ENCODE measurements at places on chromosomes 6 and 20. TPM values are rescaled to one million over a fixed set of nuclear protein-coding genes. Genes with fewer than 3 reads are reported as not detected.
A peak's percentile ranks its signal among the peaks of the same experiment; 100 is the strongest.

ASF1A gene
- polyA plus RNA-seq = 15.1 TPM

DNA sequence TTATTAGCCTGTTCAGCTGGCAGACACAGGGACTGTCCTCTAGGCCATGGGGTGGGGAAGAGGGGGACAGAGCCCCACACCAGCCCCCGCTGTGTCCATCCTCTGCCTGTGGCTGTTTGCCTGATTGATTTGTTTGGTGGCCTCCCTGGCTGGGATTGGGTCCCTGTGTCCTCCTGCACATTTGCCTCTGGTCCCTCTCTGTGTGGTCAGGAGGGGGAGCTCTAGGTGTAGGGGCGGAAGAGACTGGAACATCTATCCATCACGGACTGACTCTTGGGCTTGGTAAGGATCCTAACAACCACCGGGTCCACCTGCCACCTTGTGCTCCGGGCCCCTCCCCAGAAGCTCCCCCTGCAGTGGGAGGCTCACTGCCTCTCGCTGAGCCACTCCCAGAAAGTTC lies 38.4 kb upstream of the CCDC167 start:
- no peak for DNase-seq

DNA sequence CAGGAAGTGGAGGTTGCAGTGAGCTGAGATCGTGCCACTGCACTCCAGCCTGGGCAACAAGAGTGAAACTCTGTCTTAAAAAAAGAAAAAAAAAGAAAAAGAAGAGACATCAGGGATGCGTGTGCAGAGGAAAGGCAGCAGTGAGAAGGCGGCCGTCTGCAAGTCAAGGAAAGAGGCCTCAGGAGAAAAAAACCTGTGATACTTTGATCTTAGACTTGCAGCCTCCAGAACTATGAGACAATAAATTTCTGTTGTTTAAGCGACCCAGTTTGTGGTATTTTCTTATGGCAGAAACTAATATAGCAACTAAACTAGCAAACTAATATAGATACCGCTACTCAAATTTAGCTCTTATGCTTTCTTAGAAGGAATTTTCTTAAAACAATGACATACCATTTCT lies 36.1 kb downstream of the FGD2 start:
- DNase-seq = no peak

EEF1A1 gene
- polyA plus RNA-seq = 9,725 TPM

- DNase-seq = no peak
Measured at GRCh38 chr20:50288128-50288623, 97.5 kb downstream of the CEBPB start.

CD93 gene
- 9.9 TPM for polyA plus RNA-seq

DNA sequence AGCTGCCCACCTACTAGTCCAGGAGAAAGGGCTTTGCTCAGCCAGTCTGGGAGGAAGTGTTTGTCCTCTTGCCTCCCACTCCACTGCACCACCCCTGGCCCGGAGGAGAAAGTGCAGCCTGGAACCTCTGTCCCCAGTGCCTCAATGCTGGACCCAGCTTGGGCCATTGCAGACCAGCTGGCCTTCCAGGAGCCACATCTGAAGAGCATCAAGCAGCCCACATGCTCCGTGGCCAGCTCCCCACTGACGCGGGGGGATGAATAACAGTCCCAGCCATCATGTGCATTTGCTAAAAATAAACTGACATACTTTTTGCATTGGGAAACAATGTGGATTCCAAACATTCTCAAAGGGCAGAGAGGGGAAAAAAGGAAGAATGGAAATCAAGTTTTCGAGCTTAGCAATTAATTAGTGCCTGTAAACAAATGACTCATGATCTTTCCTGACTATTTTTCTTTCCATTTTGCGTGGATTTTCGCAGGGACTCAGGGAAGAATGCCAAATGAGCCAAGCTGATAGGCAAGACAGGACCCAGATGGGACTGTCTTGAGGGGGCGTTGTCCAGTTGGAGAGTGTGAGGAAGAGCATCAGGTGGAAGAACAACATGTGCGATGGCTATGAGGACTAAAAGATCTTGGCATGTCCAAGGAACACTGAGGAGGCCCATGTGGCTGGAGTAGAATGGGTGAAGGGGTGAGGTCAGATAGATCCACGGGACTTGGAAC lies 34.1 kb downstream of the CEBPB start:
- peak; percentile 87 for DNase-seq

C20orf144 gene
- not detected for polyA plus RNA-seq

PXDC1 gene
- polyA plus RNA-seq = 35.0 TPM

MUCL3 gene
- not detected for polyA plus RNA-seq

C20orf141 gene
- polyA plus RNA-seq = not detected

GRCh38 chr20:21862956-21863355 lies 157.5 kb downstream of the PAX1 start:
- DNase-seq = no peak

DNA sequence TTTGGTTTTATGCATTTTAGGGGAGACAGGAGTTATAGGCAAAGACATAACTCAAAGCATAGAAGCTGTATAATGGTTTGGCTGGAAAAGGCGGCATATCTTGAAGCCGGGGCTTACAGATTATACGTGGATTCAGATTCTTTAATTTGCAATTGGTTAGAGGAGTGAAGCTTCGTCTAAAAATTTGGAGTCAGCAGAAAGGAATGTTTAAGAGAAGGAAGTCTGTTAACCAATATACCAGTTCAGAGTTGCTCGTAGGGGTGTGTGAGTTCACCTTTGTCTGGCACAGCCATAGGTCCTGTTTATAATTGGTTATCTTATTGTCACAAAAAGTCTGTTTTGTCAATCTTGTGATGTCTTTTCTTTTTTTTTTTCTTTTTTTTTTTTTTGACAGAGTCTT lies 8.9 kb downstream of the ARHGAP40 start:
- DNase-seq = no peak

DNA sequence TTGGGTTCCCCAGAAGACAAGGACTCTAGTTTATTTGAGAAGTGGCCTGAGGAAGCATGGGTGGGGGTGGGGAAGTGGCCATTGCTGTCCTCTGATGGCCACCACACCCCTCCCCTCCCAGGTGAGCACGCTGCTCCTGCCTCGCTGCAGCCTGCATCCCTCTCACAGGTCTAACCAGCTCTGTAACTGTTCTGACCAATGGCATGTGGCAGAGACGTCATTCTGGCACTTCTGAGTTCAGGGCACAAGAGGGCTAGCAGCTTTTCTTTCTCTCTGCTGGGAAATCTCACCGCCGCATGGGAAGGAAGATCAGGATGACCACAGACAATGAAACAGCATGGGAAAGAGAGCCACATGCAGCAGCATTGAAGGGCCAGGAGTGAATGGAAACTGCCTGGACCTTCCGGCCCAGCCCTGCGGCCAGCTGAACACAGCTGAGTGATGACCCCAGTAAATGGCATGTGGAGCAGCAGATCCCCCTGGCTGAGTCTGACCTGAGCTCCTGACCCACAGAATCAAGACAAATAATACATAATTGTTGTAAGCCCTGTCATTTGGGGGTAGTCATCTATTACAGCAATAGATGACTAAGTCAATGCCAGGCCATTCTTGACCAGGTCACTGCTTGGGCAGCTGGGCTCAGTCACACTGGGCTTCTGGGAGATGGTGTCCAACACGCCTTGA lies 179.8 kb downstream of the LINC00237 start:
- no peak for DNase-seq

DNAH8 gene
- polyA plus RNA-seq = not detected

GRCh38 chr6:130322673-130323268 lies 43.0 kb upstream of the TMEM200A start:
- DNase-seq = no peak

DNA sequence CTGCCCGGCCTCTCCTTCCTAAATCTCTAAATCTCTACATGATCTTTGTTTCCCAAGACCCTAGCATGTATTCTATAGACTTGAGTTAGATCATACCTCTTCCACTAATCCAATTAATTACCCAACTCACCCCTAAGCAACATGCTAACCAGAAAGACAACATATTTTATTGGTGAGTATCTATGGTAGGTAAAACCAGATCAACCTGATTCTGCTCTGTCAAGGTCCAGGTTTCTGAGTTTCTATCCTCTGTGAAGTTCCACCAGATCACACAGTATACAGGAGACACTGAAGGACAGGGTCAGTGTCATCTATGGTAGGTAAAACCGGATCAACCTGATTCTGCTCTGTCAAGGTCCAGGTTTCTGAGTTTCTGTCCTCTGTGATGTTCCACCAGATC lies 363.2 kb upstream of the MARCKS start:
- no peak for DNase-seq

GRCh38 chr6:33761581-33761921 lies 14.8 kb upstream of the IP6K3 start:
- DNase-seq = no peak

DNA sequence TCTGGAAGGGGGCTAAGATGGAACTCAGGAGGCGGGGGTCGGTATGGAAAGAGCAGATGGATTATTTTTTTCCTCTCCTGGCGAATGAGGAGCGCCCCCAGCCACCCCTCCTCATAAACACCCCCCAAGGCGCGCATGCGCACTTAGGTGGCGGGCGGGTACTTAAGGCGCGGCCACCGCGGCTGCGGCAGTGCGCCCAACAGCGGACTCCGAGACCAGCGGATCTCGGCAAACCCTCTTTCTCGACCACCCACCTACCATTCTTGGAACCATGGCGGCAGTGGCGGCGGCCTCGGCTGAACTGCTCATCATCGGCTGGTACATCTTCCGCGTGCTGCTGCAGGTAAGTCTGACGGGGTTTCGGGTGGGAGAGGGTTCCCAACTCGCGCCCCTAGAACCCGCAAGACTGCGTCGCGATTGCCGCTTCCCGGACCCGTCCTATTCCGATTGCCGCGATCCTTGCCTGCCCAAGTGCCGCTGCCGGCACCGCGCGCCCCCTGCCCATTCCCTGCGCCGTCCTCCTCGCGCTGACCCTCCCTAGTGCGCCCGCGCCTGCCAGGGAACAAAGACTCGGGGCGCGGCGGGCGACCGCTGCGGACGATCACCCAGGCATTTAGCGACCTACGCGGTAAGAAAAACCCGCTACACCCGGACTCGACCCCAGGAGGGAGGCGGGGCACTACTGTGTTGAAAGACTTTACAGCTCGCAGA lies at the start of gene NNAT:
Gene NNAT, plus strand, starts transcription at position 190 of the 711 bp plus-strand sequence. Its CDS starts 82 bp downstream, at position 272.
- no peak for DNase-seq

DNA sequence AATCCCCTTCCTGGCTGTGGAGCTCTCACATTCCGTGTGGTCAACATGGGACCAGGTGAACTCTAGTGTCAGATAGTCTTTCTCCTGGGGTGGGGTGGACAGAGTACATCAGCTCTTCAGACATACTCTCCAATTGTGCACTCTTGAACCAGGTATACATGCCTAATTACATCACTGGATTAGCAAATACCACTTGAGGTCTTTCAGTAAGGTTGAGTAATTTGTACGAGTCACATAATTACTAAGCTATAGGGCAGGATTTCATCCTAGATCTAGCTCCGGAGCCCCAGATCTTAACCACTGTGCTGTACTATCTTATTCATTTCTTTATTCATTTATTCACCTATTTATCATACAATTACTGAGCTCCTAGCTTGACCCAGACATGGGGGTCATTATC lies 821.3 kb downstream of the TFAP2A start:
- no peak for DNase-seq

DNA sequence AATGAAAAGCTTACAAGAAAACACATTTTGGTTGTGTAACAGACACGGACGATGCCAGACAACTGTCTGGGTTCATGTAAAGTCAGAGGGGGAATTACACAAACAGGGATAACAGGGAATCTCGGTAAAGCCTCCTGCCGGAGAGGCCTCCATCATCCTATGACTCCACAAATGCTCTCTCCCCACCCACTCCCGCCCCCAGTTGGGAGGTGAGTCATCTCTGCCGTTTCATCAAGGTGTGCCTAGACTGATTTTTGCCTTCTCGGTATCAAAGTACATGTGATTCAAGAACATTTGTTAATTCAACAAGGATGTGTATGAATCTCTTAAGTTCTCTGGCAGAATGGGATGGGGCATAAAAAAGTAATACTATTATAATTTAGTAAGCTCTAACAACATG lies 304.9 kb upstream of the PRDM1 start:
- DNase-seq = no peak

GRCh38 chr6:51459958-51460357 lies 627.5 kb downstream of the PKHD1 start:
- DNase-seq = no peak

DNA sequence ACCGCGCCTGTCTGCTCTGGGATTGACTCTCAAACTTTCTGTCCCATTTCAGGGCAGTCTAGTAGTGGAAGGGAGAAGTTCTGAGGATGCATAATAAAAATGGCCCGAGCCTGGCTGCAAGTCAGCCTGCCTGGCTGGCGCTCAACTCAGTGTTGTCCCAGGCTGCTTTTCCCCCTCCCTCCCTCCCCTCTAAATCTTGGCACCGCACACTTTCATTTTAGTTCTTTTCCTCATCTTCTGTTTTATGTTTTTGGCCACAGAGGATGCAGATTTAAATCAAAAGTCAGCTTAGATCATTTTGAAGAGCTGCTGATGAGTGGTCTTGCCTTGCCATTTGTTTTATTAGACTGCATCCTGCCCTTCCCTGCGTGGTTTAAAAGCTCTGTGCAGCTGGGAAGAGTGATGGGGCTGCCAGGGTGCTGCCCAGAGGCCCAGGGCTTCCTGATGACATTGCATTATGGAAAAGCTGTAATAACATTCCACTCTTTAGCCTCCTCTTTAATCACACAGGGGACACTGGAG lies 6.5 kb upstream of the UQCC2 start:
- DNase-seq = no peak

DNA sequence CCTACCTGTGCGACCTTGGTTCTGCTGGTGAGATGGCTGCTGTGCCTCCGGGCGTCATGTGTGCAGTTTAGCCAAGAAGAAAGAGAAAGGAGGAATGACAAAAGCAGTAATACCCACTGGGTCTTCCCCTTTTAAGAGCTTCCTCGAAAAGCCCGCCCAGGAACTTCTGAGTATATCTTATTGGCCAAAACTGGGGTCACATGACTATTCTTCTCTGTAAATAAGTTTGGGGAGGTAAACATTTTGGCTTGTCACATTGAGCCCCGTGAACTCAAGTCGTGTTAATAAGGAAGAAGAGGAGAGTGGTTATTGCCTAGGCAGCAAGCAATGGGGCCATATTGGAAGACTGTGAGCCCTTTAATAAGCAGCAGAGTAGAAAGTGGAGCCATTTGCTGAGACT lies 130.4 kb upstream of the ECI2 start:
- DNase-seq = no peak

GRCh38 chr6:128659878-128660622 lies 139.7 kb upstream of the PTPRK start:
- DNase-seq = no peak

NRSN1 gene
- polyA plus RNA-seq = not detected

DNA sequence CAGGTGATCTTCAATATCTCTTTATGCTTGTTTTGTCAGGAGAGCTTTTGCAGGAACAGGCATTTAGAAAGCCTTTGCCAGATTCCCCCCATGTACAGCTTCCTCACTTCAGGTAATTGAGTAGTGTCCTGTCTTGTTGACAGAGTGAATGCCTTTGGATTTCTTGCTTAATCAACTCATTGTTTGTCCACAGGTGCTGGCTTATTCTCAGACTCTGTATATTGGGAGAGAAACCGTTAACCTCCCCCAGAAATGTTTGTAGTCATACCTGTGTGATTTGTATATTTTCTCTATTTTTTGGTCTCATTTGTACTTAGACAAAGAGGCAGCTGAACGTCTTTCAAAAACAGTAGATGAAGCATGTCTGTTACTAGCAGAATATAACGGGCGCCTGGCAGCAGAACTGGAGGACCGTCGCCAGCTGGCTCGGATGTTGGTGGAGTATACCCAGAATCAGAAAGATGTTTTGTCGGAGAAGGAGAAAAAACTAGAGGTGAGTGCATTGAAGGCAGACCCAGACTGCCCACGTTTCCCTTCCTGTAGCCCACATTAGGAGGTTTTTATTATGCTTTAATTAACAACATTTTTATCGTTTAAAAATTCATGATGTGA lies 32.3 kb downstream of the RPRD1B start:
- DNase-seq = no peak

NKX2-2 gene
- not detected for polyA plus RNA-seq

TAGAP gene
- polyA plus RNA-seq = 0.45 TPM

- DNase-seq = no peak
Measured at GRCh38 chr6:33665957-33666356, 44.8 kb downstream of the ITPR3 start.

All from kidney (tissue), 22 donors.